H1 (cell line): ENCODE measurements at places on chromosomes 4 and X. TPM values are rescaled to one million over a fixed set of nuclear protein-coding genes. Genes with fewer than 3 reads are reported as not detected.

The ITIH6 gene
- not detected in 2 replicates for total RNA-seq

The ADH1B gene
- not detected in 2 replicates for total RNA-seq

The AKAP14 gene
- total RNA-seq = 1.3 and 1.7 TPM in 2 replicates

The MAP3K15 gene
- total RNA-seq = 2.1 and 2.4 TPM in 2 replicates

The FRG2 gene
- total RNA-seq = not detected in 2 replicates
